Endothelial cell (in vitro differentiated cells): ENCODE measurements at places on chromosomes 16 and 17. TPM values are rescaled to one million over a fixed set of nuclear protein-coding genes. Genes with fewer than 3 reads are reported as not detected.

UNC45B gene
- 1.9 TPM for total RNA-seq

ADAD2 gene
- 0.87 TPM for total RNA-seq

- H3K4me3 ChIP-seq, result no peak overlapping the region
- peaks cover 2% of the 10 kb centered on the region for H3K27me3 ChIP-seq
- no peak overlapping the region for H3K27ac ChIP-seq
- peaks cover 2% of the 10 kb centered on the region for H3K4me1 ChIP-seq
Measured at GRCh38 chr16:79472426-79472825, 128.1 kb downstream of the MAF start.

GRCh38 chr17:19399750-19400450 is 11.1 kb upstream of the RNF112 start:
- H3K36me3 ChIP-seq, result no peaks in the 10 kb centered on the region
- H3K27me3 ChIP-seq, result peaks cover 3% of the 10 kb centered on the region
- H3K4me1 ChIP-seq, result peaks cover 3% of the 10 kb centered on the region
- no peak for DNase-seq

- H3K4me1 ChIP-seq, result no peaks in the 10 kb centered on the region
- H3K27me3 ChIP-seq, result no peaks in the 10 kb centered on the region
- H3K4me3 ChIP-seq, result no peak overlapping the region
- DNase-seq, result no peak
Measured at GRCh38 chr16:13414154-13414553, 505.8 kb upstream of the ERCC4 start.
